Ascending aorta (tissue), 2 donors: ENCODE measurements at places on chromosomes 1 and 21. TPM values are rescaled to one million over a fixed set of nuclear protein-coding genes. Genes with fewer than 3 reads are reported as not detected.

GRCh38 chr21:25368531-25368930 lies 238.8 kb downstream of the MRPL39 start:
- no peak for DNase-seq

- DNase-seq = no peak
Observed at GRCh38 chr1:43009274-43009673, 50.6 kb upstream of the SLC2A1 start.

GRCh38 chr1:90879281-90879680 lies 142.6 kb downstream of the ZNF644 start:
- no peak for DNase-seq

The B3GALT2 gene
- not detected for total RNA-seq

DNA sequence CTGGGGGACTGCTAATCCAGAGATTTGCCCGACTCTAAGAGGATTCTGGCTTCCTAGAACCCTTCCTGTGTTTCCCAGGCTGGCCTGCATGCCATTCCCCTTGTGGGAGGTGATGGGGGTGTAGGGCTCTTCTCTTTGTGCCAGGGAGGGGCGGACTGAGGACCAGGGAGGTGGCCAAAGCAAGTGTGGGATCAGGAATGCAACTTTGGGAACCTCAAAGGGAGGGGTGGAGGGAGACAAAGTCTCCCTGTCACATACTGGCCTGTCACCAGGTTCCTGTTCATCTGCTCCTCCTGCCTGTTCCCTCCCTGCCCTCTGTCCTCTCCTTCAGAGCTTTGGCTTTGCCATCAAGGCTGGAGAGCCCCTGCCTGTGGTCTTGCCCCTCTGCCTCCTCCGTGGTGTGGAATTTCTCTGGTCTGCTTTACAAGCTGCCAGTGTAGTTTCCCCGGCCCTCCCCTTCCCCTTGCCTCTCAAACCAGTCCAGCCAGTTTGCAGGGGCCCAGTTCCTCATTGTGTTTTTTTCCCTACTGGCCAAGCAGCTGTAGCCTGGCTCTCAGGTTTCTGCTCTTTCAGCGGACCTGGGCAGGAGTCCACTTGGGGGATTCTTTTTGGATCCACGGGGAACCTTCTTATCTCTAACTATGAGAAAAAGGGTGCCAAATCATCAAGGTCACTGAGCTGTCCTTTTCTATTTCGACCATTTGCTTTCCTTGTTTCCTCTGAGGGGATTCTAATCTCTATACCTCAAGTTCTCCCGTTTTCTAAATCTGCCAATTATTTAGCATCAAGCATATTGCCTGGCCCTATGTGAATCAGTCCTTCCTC lies 1.8 kb downstream of the CGN start:
- DNase-seq = no peak

- no peak for DNase-seq
Observed at GRCh38 chr1:150102986-150103385, 35.4 kb downstream of the VPS45 start.

The LCE3E gene
- not detected for total RNA-seq

The IFI16 gene
- total RNA-seq = 61.2 TPM

DNA sequence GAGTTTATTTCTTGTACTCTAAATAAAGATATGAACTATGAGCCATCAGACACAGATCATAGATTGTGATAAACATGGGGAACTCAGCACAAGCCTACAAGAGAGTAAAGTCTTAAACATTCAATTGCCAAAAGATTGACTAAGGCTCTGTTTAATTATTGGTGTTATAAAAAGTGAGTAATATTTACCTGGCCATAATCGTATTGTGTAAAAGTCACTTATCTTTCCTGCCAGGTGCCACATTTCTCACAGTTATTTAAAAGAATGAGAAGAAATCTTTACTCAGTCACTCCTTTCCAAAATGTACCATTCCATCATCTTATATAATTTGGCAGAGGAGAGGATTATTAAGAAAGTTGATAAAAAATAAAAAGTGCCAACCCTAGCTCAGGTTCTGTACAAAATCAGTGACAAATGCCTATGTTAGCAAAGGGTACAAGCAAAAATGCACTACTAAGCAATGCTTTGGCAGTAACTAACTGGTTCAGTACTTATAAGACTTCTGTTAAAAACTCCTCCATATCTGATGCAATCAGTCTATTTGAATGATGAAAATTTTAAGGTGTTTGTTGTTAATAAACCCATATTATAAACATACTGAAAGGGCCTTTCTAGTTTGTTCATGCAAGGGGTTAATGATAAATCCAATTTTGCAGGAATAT lies 5.8 kb upstream of the NR5A2 start:
- no peak for DNase-seq

DNA sequence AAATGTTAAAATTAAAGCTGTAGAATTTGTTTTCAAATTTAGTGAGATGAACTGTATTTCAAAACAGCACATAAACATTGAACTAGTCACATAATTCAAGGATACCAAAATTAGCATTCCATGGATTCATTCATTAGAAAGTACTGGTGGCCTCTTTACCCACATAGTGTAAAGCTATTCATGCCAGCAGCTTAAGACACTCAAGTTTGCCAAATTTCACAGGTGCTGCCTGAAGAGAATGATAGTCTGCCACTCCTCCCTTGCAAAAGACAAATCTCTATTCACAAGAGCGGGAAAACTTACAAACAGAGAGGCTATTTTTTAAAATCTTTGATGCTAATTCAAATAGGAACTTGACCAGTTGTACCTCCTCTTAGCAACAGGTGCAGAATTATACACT lies 337.0 kb downstream of the BRINP3 start:
- no peak for DNase-seq

DNA sequence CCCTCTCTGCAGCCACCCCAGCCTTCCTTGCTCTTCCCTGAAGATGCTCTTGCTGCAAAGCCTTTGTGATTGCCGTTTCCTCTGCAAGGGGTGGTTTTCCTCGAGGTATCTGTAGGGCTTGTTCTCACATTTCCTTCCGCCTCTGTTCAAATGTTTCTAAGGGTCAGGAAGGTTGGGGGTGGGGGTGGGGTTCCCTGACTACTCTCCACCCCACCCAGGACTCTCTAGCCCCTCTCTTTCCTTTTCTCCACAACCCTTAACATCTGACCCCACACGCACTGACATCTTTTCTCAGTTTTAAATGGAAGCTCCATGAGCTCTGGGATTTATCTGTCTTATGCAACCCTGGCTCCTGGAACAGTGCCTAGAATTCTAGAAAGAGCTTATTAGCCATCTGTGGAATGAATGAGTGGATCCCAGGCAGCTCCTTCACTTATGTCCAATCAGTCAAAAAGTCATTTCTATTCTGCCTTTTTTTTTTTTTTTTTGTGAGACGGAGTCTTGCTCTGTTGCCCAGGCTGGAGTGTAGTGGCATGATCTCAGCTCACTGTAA lies 27.3 kb upstream of the ZNF362 start:
- DNase-seq = no peak

- no peak for DNase-seq
Observed at GRCh38 chr1:103056423-103056822, 51.9 kb downstream of the COL11A1 start.

- no peak for DNase-seq
Observed at GRCh38 chr21:32044205-32045180, 171.7 kb downstream of the HUNK start.

GRCh38 chr1:53956308-53957168 lies 10.4 kb downstream of the LRRC42 start:
- DNase-seq = no peak

GRCh38 chr1:106986603-106987002 lies 69.9 kb upstream of the PRMT6 start:
- DNase-seq = no peak

The LRRC53 gene
- total RNA-seq = not detected

DNA sequence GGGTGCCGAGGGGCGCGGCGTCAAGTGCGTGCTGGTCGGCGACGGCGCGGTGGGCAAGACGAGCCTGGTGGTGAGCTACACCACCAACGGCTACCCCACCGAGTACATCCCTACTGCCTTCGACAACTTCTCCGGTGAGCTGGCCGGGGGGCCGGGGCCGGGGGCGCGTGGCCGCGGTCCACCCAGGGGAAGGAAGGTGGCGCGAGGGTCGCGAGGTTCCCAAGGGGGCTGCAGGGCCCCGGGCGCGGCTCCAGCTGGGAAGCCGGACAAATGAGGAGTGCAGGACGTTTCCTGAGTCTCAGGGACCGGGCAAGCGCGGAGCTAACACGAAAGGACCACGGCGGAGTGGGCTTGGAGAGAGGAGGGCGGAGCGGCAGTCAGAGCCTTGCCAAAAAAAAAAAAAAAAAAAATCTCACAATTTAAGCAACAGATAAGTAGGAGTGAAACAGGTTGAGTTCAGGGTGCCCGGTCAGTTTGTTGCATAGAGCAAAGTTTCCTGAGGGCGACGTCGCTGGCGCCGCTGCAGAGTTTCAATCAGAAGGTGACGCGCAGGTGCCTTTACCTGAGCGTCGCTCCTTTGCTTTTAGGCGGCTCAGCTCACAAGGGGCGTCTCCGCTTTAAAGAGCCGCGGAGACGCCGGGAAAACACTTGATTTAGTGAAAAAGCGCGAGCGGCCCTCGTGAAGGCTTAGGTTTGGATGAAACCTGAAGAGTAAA lies 750 bp downstream of the RHOU start:
- DNase-seq = no peak

The CNR2 gene
- not detected for total RNA-seq

GRCh38 chr21:44572959-44573583 lies 458 bp upstream of the KRTAP10-4 start:
- DNase-seq = no peak

DNA sequence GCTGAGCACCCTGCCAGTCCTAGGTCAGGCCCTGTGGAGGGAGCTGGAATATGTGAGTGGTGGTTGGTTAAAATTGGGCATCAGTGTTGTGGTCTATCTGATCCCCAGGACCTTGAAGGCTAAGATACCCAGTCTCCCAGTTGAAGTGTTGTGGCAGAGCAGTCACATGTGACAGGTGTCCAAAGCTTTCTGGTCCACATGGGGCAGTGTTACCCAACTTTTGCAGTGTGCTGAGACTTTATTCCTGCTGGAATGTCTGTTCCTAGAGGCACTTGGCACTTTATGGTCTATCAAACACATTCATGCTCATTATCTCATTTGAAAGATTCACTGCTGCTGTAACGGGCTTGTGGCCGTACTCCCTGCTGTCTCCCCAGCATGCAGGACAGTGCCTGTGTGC lies 21.0 kb upstream of the LORICRIN start:
- no peak for DNase-seq

DNA sequence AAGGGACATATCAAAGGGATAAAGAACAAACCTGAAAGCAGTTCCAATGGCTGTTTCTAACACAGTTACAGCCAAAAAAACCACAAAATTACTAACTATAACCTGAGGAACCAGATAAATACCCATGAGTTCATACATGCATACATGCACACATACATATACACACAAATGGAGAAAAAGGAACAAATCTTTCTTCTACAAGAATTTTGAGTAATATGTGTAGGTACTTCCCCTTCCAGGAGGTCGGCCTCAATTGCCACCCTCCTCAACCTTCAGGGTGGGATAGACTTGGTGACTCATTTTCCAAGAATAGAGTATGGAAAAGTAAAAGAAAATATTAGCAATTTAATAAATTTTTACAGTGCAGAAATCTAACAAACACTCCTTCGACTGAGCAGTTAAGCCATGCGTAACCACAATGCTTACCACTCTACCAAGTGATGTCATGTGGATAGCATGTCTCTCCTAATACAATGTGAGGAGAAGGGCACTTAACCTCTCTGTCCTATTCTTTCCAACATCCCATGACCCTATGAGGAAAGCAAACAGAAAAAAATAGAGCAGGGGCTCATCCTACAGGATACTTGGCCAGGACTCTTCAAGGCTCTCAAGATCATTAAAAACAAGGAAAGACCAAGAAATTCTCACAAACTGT lies 243.0 kb upstream of the RUNX1 start:
- DNase-seq = no peak

DNA sequence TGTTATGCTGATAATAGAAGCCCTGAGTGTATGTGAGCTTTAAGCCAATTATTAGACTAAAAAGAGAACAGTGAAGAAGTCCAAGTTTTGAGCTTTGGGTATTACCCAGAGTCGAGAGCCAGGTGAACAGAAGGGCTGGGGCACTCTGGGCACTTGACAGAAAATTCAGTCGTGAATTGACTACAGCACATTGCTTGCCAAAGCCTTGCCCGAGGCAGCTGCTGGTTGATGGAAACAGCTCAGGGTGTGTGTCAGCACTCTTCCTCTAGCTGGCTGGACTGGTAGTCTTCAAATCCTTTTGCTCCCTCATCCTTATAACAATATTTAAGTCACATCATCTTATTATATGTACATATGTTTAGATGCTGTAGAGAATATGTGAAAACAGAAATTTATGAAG lies 21.3 kb downstream of the PDE4B start:
- no peak for DNase-seq

DNA sequence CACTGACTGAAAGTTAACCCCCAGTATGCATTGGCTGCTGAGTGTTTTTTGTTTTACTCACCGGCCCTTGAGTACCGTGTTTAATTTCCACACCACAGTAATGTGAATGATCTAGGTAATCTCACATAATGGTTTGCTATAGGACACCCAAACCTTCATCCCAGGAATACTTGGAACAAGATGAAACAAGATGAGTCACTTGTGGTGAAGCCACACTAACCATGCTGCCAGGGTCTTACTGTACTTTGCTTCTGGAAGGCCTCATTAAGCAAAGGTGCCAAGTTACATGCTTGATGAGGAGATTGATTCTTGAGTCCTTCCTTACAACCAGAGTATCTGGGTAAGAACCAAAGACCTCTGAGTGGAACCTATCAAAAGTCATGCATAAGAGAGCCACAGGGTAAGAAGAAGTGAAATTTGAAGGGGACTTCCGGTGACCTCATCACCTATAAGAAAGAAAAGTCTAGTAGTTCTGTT lies 163.3 kb downstream of the NRIP1 start:
- no peak for DNase-seq

DNA sequence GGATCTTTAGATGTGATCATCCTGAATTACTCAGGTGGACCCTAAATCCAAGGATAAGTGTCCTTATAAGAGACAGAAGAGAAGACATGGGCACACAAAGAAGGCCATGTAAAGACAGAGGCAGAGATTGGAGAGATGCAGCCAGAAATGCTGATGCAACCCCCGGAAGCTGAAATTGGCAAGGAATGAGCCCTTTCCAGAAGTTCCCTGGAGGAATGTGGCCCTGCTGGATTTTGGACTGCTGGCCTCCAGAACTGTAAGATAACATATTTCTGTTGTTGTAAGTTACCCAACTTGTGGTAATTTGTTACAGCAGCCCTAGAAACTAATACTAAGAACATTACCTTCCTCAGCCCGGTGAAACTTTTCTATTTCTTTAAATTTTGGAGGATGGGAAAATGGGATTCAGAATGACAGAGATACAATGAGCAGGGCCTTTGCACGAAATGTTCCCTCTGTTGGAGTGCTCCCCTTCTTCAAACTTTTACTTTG lies 11.2 kb upstream of the PLPP3 start:
- no peak for DNase-seq

GRCh38 chr1:219908170-219908569 lies 20.2 kb downstream of the SLC30A10 start:
- DNase-seq = no peak
